ENCODE measurements at places on chromosomes 11 and 22. TPM values are rescaled to one million over a fixed set of nuclear protein-coding genes. Genes with fewer than 3 reads are reported as not detected.

IGF2 gene
- total RNA-seq: 458 TPM

ST14 gene
- total RNA-seq: 3.8 TPM

CBLIF gene
- total RNA-seq: not detected

FOLH1 gene
- 11.5 TPM for total RNA-seq

FAM227A gene
- total RNA-seq: 23.3 TPM

NAALAD2 gene
- 29.7 TPM for total RNA-seq

SPDYC gene
- not detected for total RNA-seq

OR8A1 gene
- total RNA-seq: not detected

ADM2 gene
- 1.5 TPM for total RNA-seq

DEUP1 gene
- 1.3 TPM for total RNA-seq

SLC17A6 gene
- 13.5 TPM for total RNA-seq

GLB1L2 gene
- 8.7 TPM for total RNA-seq

GNAZ gene
- total RNA-seq: 37.5 TPM

PRR33 gene
- 0.16 TPM for total RNA-seq

BCL2L13 gene
- 109 TPM for total RNA-seq

STK33 gene
- total RNA-seq: 36.1 TPM

MLC1 gene
- total RNA-seq: 7.2 TPM

OR52N4 gene
- total RNA-seq: not detected

LYVE1 gene
- total RNA-seq: 17.8 TPM

ANGPTL5 gene
- total RNA-seq: 0.93 TPM

SHANK3 gene
- total RNA-seq: 10.6 TPM

FAM76B gene
- 79.4 TPM for total RNA-seq

PATE2 gene
- not detected for total RNA-seq

CNIH2 gene
- total RNA-seq: 8.2 TPM

RNASEH2C gene
- 38.4 TPM for total RNA-seq

MRGPRX3 gene
- not detected for total RNA-seq

CEND1 gene
- total RNA-seq: 6.4 TPM

ELMOD1 gene
- 30.2 TPM for total RNA-seq

OR51B5 gene
- total RNA-seq: 0.99 TPM

MRGPRX4 gene
- total RNA-seq: not detected

KRTAP5-2 gene
- total RNA-seq: not detected

MS4A14 gene
- not detected for total RNA-seq

MN1 gene
- 40.6 TPM for total RNA-seq

APOA4 gene
- not detected for total RNA-seq

TNRC6B gene
- 116 TPM for total RNA-seq
